ENCODE measurements at places on chromosomes 7 and 10.

DNA sequence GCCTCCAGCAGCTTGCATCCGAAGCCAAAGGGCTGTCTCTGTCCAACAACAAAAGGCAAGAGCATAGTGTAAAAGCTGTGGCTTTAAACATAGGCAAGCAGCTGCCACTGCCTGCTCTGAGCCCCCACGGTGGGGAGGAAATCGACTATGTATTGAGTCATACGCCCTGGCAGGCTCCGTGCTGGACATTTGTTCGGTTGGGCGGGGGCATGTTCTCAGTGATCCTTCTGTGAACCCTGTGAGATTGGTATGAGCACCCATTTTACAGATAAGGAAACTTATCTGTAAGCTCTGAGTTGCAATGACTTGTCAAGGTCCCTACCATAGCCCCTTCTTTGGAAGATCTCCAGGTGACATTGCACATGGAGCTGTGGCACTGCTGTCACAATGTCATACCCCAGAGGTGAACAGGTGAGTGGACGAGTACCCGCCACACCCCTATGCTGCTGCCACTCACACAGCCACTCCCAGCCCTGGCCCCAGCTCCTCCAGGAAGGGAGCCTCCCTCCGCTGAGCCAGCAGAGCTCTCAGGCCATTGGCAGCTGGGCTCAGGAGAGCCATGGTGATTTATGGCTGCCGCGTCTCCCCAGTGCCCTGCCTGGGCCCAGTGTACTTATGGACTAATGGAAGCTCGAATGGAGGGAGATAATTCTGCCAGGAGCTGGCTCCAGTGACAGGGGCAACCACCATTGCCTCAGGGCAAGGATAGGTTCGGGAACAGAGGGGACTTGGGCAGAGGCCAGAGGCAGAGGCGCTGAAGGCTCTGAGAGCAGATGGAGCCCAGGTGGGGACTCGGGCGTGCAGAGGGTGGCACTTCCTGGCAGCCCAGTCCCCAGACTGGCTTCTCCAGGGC is 43.7 kb downstream of the UNC5B start:
- DNase-seq: no peak

GRCh38 chr10:10938676-10939075 is 79.0 kb upstream of the CELF2 start:
- no peak for DNase-seq

- DNase-seq: no peak
Observed at GRCh38 chr7:68203251-68203650, 1206.6 kb downstream of the TYW1 start.

- DNase-seq: no peak
Observed at GRCh38 chr10:8616166-8616565, 561.7 kb downstream of the GATA3 start.

GRCh38 chr10:71397296-71398212 is 834 bp downstream of the CDH23 start:
- no peak for DNase-seq

GRCh38 chr7:78924581-78924980 is 528.9 kb downstream of the MAGI2 start:
- DNase-seq: no peak

DNA sequence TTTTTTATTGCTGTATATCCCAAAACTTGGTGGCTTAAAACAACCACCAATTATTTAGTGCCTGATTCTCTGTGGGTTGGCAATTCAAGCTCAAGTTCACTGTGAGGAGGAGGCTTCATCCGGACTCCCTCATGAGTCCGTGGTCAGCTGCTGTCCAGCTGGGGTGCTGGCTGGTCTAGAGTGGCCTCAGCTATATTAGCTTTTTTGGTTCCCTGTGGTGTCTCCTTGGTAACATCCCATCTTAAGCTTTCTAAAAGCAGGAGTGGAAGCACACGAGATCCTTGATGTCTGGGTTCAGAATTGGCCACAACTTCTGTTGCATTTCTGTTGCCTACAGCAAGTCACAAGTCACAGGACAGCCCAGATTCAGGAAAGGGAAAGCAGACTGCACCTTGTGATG is 536.5 kb upstream of the FZD8 start:
- DNase-seq: no peak

- no peak for DNase-seq
Observed at GRCh38 chr10:2890093-2890492, 177.3 kb upstream of the PFKP start.

GRCh38 chr10:73039635-73040034 is 57.0 kb downstream of the P4HA1 start:
- DNase-seq: no peak

DNA sequence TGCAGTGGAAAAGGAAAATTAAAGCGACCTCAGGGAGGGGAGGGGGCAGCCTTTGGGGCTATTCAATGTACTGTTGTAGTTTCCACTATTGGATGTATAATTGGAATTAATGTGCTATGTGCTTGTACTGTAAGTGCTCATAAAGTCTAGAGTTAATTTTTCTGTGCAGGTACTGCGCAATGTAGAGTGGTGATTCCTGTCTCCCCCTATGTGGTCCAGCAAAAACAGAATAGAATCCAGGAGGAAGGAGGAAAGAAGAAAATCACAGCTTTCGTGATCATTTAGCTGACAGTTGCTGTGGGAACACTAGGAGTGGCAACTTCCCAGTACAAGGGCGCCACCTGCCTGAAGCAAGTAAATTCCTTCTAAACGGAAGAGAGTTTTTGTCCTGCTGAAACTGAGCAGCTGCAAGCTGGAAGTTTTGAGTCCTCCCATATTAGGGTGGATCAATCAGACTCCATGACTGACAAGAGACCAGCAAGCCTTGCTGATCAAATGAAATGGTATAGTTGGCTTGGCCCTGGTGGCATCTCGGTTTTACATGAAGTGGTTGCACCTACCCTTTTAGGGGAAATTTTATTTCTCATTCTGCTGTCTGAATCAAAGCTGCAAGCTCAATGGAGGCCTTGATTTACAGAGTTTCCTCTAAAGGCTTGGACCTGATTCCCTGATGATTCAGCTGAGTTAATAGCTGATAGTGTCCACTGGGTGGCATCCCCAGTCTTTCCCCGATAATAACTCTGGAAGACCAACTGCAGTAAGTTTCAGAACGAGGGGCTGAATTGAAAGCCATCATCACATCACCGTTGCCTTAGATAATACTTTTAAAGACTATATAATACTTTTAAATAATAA is 299.8 kb downstream of the HGF start:
- DNase-seq: no peak

GRCh38 chr7:148967032-148967372 is 61.3 kb downstream of the PDIA4 start:
- no peak for DNase-seq

- no peak for DNase-seq
Observed at GRCh38 chr7:118183428-118183785, 557 bp upstream of the LSM8 start.

GRCh38 chr7:85144771-85145170 is 42.1 kb downstream of the SEMA3D start:
- no peak for DNase-seq

GRCh38 chr10:101467286-101467770 is 113.4 kb downstream of the BTRC start:
- DNase-seq: no peak

GRCh38 chr10:5479481-5480161 is 19.7 kb downstream of the CALML5 start:
- DNase-seq: no peak

GRCh38 chr7:47423196-47423595 is 158.7 kb downstream of the TNS3 start:
- no peak for DNase-seq

DNA sequence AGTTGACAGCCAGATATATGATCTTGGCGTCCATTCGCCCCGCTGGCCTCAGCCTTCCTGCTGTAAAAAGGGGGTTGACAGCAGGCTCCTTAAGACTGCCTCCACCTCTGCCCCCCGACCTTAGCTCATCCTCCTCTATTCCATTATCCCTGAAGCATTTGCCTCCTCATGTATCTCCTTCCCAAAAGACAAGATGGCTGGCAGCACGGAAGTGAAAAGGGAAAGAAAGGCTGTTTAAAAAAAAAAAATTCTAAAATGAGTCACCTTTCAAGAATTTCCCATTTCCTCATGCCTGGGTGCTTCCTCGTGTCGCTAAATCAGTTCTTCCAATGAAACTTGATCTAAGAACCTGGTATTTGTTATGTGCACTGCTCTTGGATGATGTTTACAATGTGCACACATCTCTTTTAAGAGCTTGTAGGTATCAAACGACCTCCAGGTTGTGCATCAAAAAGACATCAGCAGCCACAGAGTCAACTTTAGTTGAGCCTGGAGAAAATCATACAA is 1.7 kb downstream of the SCRN1 start:
- no peak for DNase-seq

DNA sequence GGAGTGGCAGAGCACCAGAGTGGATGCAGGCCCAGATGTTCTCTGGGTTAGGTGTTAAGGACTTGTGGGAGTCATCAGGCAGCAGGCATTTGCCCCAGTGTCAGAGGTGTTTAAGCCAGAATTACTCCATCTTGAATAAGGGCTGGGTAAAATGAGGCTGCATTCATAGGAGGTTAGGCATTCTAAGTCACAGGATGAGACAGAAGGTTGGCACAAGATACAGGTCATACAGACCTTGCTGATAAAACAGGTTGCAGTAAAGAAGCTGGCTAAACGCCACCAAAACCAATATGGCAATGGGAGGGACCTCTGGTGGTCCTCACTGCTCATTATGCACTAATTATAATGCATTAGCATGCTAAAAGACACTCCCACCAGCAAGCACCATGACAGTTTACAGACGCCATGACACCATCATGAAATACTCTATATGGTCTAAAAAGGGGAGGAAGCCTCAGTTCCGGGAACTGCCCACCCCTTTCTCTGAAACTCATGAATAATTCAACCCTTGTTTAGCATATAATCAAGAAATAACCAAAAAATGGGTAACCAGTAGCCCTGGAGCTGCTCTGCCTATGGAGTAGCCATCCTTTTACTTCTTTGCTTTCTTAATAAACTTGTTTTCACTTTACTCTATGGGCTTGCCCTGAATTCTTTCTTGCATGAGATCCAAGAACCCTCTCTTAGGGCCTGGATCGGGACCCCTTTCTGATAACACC is 882 bp upstream of the LRRC61 start:
- DNase-seq: peak; percentile 26

DNA sequence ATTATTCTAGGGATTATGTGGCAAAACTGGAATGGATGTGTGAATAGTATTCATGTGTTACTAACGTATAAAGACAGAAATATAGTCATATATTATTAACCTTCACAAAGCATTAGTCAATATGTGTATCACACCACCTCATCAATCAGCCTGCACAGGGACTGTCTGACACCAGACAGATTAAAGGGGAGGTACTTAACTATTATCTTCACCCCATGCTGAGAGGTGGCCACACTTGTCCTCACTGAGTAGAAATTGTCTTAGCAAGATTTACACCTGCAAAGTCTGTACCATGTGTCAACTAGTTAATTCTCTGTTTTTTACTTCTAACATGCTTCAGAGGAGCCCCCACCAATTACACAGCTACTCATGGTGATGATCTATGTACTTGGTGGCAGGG is 146.3 kb upstream of the LRGUK start:
- DNase-seq: no peak

- no peak for DNase-seq
Observed at GRCh38 chr10:110810625-110811024, 61.1 kb upstream of the PDCD4 start.

DNA sequence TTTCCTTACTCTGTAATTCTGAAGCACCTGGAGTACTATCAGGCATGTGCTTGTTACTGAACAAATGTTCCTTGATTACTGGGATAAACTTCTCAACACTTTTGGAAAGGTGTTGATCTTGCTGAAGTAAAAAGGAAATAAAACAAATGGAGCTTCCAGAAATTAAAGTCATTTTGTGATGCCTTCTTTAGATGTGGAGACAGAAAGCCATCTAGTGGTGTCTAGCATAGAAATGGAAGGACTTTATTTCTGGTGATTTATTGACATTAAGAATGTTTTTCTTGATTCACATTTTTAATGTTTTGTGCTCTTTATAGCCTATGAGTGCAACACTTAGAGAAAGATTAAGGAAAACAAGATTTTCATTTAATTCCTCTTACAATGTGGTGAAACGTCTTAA is 1.4 kb downstream of the SFR1 start:
- DNase-seq: no peak

DNA sequence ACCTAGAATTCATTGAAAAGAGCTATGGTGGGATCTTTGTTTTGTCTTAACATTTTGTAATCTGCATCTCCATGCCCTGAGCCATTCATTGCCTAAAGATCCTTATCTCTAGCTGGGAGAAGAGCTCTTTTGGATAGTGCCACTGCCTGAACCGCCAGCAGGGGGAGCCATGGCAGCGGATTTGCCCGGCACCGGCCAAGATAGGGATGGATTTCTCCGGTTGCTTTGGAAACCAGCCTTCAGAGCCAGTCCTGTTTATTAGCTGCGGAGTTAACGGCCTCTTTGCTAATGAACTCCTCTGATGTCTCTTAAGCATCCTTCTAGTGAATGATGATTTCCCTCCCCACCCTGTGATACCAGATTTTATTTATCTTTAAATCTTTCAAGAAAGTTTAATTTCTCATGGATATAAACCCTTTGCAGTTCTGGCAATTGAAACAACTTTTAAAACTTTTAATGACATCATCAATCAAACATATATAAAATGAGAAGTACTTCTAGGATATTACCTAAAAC is 58.2 kb upstream of the LYZL2 start:
- DNase-seq: peak; percentile 68

- DNase-seq: no peak
Observed at GRCh38 chr10:77111611-77112550, 525.7 kb downstream of the KCNMA1 start.

- no peak for DNase-seq
Observed at GRCh38 chr7:27965650-27966049, 214.9 kb downstream of the JAZF1 start.
